ENCODE measurements at places on chromosomes 1 and 21.

- peak; percentile 15 for DNase-seq
Observed at GRCh38 chr1:183841950-183842794, 37.3 kb downstream of the RGL1 start.

DNA sequence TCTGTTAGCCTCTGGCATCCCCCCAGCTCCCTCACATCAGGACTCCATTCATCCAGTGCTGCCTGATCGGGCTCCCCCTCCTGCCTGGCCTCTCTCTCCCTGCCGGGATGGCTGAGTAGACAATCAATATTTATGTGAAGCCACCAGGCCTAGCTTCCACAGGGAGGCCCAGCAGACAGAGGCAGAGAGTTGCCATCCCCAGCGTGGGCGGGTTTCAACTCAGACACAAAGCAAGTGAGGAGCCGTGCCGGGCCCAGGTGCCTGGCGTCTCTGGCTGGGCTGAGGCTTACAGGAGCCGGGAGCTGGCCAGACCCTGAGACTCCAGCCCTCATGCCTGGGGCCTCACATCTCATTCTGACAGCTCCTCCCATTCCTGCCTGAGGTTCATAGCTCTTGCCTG lies 34.5 kb upstream of the ATP2B4 start:
- DNase-seq = no peak

GRCh38 chr1:99268021-99268420 lies 3.7 kb downstream of the PLPPR4 start:
- no peak for DNase-seq

GRCh38 chr1:86018283-86018923 lies 138.2 kb downstream of the COL24A1 start:
- peak; percentile 8 for DNase-seq

GRCh38 chr1:229986737-229987337 lies 80.2 kb upstream of the GALNT2 start:
- no peak for DNase-seq

GRCh38 chr1:42340093-42340492 lies 5.1 kb upstream of the FOXJ3 start:
- no peak for DNase-seq

DNA sequence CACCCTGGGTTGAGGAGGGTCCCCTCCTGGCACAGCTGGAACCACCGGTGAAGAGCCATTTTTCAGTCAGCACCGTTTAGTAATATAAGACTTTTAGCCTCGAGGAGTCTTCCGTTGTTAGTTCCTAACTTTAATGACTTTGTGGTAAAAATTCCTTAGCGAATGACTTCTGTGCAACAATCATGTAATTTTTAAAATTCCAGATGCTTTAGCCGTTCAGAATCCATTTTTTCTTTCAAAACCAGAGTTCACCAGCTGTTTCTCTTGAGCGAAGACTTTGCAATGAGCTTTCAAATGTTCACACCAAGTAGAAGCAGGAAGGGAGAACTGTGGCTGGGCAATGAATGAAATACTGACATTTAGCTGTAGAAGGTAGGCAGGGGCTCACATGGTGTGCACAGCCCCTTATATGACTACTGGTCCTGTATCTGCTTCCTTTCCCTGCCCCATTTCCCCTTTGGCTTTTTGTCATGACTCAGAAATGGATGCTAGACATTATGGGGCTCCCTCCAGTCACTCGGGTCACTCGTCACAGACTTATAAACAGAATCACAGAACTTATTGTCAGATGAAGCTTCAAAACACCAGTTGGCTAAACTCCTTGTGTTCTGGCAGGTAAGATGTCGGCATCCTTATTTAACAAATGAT lies 4.1 kb downstream of the DISC1 start:
- DNase-seq = no peak

GRCh38 chr1:110130113-110130591 lies 17.9 kb downstream of the UBL4B start:
- DNase-seq = no peak

- no peak for DNase-seq
Observed at GRCh38 chr1:224727351-224728289, 111.5 kb downstream of the CNIH3 start.

DNA sequence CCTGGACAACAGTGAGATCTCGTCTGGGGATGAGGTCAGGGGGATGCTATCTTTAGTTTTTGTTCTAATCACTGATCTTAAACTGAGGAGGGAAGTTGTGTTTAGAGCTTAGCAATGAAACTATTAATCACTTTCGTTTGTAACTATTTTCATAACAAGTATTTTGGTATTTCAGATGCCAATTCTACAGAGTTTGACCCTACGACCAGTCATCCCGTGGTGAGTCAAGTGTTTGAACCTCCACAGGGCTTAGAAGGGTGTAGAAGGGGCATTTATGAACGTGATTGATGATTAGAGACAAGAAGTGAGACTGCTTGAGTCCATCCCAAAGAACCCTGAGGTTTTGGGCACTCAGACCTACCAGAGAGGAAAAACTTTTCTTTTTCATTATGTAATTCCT lies 15.6 kb downstream of the SLFNL1 start:
- no peak for DNase-seq

DNA sequence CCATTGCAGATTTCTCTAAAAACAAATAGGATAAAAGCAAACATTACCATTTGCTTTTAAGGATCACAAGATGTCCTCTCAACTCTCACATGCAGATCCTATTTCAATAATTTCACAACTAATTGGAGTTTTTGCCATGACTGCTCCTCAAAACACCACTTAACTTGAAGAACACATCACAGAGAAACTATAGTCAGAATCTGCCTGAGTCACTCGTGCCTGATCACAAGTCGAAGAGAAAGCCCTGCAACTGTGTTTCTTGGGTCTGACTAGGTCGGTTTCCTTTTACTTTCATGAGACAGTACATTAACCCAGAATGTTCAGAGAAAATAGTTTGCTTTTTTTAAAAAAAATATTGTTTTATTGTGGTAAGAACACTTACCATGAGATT lies 46.3 kb upstream of the SMYD2 start:
- DNase-seq = no peak

DNA sequence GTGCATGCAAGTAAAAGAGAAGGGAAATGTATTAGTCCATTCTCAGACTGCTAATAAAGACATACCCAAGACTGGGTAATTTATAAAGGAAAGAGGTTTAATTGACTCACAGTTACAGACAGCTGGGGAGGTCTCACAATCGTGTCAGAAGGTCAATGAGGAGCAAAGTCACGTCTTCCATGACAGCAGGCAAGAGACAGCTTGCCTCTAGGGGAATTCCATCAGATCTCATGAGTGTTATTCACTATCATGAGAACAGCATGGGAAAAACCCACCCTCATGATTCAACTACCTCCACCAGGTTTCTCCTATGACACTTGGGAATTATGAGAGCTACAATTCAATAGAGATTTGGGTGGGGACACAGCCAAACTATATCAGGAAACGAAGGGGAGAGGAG lies 8.1 kb downstream of the KRTAP21-3 start:
- DNase-seq = no peak

DNA sequence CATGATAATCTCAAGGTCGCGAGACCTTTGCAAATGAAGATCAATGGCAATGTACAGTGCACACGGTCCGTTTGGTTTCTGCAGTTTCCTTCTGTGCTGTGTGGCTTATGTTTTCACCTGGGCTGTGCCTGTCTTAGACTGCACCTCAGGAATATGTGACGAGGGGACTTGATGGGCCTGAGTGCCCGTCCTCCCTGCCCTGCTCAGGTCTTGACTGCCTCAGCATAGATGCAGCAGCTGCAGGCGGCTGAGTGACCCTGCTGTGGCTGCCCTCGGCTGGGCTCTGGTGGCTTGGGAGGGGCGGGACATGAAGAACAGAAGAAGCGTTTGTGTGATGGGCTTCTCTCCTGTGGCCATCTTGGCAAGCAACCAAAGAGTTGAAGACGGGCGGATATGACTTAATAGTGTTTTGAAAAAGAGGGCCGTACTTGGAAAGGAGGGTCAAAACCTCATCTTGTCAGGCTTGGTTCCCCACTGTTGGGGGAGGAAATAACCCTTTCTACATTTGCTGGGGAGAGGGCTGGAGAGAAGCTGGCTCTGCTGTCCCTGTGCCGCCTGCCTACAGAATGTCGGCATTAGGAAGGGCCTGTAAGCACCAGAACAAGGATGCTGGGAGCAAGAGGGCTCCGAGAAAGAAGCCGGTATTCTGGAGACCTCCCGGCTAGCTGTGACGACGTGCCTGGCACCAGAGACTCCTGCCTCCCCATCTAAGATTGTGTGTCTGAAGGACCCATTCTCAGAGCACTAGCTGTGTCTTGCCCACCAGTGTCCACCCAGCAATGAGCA lies 7.1 kb downstream of the MYBPHL start:
- no peak for DNase-seq

DNA sequence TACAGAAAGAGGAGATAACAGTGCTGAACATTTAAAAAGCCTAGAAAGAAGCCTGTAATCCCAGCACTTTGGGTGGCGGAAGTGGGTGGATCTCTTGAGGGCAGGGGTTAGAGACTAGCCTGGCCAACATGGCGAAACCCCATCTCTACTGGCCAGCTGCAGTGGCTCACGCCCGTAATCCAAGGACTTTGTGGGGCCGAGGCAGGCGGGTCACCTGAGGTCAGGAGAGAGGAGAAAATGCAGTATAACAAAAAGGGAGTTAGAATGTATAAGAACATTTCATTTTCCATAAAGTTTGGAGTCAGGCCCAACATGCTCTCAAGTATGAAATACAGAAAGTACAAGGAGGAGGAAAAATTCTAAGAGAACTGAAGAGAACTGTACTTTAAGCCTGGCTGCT lies 134.5 kb downstream of the SMYD3 start:
- DNase-seq = no peak

- DNase-seq = no peak
Observed at GRCh38 chr1:201741763-201742342, 87.1 kb upstream of the IPO9 start.

DNA sequence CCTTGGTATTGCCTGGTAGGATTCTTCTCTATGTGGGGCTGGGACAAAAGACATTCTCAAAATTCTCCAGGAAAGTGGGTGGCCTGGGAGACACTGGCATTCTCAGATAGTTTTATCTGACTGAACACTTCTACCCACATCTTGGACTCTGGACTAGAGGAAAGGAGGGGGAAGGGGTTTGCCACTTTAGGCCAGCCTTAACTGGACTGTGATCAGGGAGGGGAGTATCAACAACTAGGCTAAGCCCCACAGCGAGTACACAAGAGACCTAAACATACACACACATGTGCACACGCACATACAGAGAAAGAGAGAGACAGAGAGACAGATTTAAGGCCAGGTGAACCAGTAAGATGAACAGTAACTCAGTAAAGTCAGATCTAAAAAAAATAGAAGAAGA lies 1.2 kb upstream of the SEMA6C start:
- DNase-seq = no peak

DNA sequence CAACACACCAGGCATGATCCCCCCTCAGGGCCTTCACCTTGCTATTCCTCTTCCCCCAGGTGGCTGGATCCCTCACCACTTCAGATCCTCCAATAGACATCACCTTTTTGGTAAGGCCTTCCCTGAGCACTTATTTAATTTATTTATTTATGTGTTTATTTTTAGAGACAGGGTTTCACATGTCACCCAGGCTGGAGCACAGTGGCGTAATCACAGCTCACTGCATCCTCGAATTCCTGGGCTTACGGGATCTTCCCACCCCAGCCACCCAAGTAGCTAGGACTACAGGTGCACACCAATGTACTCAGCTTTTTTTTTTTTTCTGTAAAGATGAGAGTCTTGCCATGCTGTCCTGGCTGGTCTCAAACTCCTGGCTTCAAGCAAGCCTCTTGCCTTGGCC lies 17.2 kb downstream of the KCNN3 start:
- DNase-seq = no peak

DNA sequence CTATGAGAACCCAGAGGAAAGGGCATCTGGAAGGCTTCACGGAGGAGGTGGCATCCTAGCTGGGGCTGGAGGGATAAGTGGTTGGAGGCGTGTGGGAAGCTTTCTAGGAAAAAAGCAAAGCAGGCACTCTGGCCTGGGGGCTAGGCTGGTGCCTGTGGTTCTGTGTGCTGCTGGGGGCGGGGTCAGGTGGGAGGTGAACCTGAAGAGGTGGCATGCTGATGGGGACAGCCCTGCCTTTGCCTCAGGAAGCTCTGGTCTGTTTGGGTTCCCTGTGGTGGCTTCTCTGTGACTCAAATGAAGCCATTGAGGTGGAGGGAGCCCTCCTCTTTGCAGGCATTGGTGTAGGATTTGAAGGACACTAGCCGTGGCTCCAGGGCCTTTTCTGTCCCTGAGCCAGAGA lies 221.6 kb upstream of the POU3F1 start:
- no peak for DNase-seq

All from CD4-positive, alpha-beta T cell treated with Interleukin-2 at 100 ng/mL for 4 hours (primary cell).